Stimulated activated CD4-positive, alpha-beta T cell treated with anti-CD3 and anti-CD28 coated beads, TNF-alpha, amount 100 ng/mL, for 4 hours (primary cell): ENCODE measurements at places on chromosomes 5 and 9.

- DNase-seq = peak; percentile 68
Measured at GRCh38 chr5:131417240-131417869, 153.5 kb downstream of the CDC42SE2 start.

- DNase-seq = no peak
Measured at GRCh38 chr9:120360046-120360445, 219.9 kb downstream of the CDK5RAP2 start.

DNA sequence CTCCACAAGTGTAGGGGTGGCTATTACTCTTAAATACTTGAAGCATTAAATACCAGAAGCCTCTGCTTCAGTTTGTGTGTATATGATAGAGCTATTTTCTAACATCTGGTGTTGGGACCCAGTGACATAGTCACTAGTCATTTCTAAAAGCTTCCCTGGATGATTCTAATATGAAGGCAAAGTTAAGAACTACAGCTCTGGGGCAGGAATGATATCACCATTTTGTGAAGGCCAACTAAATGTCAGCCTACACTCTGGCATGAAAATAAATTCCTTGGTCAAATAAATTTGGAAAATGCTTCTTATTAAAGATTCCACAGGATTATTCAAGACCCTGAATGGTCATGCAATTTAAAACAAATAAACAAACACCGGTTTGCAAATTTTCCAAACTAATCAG is 197.7 kb downstream of the PLK2 start:
- no peak for DNase-seq

GRCh38 chr5:98461485-98461884 is 312.0 kb upstream of the RGMB start:
- DNase-seq = no peak

GRCh38 chr5:90473396-90474234 is 956 bp downstream of the MBLAC2 start:
- DNase-seq = no peak

GRCh38 chr9:134391319-134392231 is 65.3 kb downstream of the RXRA start:
- peak; percentile 44 for DNase-seq

GRCh38 chr5:100505984-100506670 is 29.0 kb upstream of the FAM174A start:
- DNase-seq = no peak

DNA sequence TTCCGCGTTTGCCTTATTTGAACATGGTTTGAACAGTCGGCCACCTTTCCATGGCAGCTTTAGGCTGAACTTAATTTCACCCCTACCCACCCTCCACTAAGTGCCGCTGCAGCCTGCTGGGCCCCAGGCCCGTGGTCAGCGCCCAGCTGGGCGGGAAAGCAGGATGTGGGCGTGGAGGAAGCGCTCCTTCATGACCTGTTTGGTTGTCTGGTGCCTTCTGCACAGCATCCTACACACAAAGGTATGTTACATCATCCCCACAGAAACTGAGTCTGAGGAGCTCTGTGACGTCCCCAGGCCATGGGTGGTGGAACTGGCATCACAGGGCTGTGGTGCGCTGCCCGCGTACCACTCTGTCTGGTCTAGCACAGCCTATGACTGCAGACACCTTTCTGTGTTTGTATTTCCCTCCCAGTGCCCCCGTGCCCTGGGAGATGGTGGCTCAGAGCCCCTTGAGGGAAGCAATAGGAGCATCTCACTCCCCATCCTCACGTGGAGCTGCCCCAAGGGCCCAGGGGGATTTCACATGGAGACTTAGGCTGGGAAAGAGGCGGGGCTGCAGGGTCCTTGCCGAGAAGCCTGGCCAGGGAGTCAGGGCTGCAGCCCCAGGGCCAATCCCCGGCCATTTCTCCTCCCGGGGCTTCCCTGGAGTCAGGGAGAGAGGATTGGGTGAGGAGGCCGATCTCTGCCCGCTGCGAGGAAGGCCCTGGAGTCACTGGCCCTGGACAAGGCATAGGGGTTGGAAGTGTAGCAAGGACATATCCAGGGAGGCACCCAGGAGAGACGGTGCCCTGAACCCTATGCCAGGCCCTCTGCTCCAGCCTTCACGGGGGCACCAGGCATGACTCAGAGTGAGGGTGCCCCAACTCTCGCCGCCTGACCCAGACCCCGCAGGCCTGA is 37.5 kb upstream of the SUSD3 start:
- DNase-seq = no peak

GRCh38 chr9:28887188-28887884 is 1314.1 kb upstream of the C9orf72 start:
- no peak for DNase-seq

- DNase-seq = no peak
Measured at GRCh38 chr9:4866239-4866969, 73.7 kb downstream of the RCL1 start.

DNA sequence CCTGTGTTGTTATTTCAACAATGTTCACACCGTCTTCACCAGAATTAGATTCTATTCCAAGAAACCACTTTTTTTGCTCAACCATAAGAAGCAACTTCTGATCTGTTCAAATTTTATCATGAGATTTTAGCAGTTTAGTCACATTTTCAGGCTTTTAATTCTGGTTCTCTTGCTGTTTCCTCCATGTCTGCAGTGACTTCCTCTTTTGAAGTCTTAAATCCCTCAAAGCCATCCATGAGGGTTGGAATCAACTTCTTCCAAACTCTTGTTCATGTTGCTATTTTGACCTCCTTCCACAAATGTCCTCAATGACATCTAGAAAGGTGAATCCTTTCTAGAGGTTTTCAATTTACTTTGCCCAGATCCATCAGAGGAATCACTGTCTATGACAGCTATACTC is 25.7 kb upstream of the ENTREP1 start:
- DNase-seq = no peak

- no peak for DNase-seq
Measured at GRCh38 chr9:110126986-110127864, 80.7 kb downstream of the C9orf152 start.

GRCh38 chr5:143354025-143354424 is 49.5 kb downstream of the NR3C1 start:
- DNase-seq = no peak

DNA sequence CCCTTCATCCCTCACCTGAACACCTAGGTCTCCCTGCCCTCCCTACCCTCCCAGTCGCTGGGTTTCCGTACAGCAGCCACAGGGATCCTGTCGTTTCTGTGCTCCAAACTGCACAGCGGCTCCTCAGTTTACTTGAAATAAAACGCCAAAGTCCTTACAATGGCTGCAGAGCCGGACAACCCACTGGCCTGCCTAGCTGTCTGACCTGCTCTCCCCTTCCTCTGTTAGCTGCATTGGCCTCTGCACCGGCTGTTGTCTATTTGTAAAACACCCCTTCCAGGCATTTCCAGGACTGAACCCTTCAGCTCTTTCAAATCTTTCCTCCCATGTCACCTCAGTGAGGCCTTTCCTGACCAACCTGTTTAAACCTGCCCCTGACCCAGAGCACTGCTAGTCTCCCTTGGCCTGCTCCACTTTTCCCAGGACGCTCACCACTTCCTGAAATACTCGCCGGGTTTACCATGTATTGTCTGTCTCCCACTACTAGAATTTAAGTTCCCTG is 9.1 kb upstream of the MGAT1 start:
- DNase-seq = no peak

- DNase-seq = no peak
Measured at GRCh38 chr5:79992891-79993657, 2.0 kb upstream of the MTX3 start.

GRCh38 chr5:95667061-95667618 is 15.7 kb downstream of the SPATA9 start:
- no peak for DNase-seq

- no peak for DNase-seq
Measured at GRCh38 chr5:14429101-14430050, 152.2 kb upstream of the OTULINL start.

DNA sequence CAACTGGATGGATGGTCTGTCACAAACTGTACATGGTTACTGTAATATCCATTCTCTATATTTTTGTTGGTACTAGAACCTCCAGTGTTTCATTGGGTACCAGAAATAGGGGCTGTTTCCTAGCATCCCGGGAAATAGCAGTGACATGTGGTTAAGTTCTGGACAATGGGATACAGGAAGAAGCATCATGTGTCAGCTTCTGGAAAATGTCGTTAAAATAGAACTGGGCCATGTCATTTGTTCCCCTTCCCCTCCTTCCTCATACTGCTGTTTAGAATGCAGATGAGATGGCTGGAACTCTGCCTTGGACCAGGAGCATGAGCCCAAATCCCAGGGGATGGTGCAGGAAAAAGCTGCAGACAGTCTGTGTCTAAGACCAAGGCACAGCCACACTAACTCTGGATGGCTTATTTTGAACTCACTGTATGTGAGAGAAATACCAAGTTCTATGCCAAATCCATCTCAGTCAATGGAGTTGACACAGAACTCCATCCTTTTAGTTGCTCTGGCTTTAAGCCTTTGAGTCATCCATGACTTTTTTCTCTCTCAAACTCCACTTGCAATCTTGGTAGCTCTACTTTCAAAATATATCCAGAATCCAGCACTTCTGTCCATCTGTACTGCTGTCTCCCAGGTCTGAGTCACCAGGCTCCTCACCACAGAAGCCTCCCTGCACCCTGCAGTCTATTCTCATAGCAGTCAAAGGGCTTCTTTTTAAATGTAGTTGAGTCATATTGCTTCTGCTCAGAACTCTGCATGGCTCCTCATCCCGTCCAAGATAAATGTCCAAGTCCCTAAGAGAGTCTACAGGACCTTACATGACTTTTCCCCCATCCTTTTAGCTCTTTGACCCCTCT is 184.2 kb downstream of the NSG2 start:
- DNase-seq = no peak

- DNase-seq = no peak
Measured at GRCh38 chr5:27727254-27727653, 688.9 kb upstream of the CDH9 start.

GRCh38 chr5:88883059-88883835 is at the start of gene MEF2C:
Gene MEF2C, minus strand, starts transcription at chr5:88883184. Its CDS starts 59,396 bp downstream, at chr5:88823788.
- no peak for DNase-seq

DNA sequence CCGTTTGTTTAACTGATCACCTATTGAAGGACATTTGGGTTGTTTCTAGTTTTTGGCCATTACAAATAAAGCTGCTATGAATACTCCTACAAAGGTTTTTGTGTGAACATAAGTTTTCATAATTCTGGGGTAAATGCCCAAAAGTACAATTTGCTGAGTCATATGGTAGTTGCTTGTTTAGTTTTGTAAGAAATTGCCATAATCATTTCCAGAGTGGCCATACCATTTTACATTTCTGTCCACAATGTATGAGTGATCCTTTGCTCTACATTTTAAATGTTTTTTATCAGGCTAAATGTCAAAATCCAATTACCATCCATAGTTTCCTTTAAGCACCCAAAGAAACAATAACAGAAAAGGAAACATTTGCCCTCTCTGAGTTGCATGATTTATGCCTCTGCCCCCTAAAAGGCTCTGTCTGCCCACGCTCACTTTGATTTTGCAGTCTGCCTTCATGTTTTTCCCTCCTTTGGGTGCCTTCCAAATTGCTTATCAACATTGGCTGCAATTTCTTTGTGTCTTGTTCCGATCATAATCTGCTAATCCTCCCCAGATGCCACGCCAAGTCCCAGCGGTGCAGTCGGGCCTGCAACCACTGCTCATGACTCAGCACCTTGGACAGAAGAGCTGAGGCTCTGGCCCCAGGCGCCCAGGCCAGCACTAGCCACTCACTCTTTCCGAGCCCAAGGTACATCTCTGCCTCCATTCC is 339.2 kb downstream of the PIK3R1 start:
- no peak for DNase-seq

GRCh38 chr9:20028849-20029231 is 240.0 kb upstream of the SLC24A2 start:
- DNase-seq = no peak

DNA sequence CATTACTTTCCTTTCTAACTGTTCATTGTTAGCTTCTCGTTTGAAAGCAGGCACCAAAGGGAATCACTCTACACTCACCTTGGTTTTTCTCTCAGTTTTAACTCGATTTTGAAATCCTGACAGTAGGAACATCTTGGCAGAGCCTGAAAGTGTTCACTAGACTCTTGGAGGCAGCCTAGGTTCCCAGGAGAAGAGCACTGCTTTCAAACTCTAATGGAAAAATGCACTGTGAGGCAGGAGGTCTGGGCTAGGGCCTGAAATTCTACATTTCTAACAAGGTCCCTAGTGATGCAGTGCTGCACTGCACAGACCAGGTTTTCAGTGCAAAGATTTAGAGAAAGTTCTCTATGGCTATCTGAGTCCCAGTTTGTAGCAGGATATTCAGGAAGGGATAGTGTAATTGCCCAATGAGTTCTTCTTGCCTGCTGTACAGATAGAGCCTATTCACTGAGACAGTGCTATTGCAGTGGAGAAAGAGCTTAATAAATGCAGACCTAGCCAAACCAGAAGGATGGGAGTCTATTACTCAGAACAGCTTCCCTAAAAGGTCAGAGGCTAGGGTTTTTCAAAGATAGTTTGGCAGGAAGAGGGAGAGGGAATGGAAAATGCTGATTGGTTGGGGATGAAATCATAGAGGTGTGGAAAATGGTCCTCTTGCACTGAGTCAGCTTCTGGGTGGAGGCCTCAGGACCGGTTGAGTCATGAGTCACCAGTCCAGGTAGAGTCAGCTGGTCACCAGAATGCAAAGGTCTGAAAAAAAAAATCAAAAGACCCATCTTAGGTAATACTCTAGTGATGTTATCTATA is 153.9 kb downstream of the GPBP1 start:
- DNase-seq = no peak

DNA sequence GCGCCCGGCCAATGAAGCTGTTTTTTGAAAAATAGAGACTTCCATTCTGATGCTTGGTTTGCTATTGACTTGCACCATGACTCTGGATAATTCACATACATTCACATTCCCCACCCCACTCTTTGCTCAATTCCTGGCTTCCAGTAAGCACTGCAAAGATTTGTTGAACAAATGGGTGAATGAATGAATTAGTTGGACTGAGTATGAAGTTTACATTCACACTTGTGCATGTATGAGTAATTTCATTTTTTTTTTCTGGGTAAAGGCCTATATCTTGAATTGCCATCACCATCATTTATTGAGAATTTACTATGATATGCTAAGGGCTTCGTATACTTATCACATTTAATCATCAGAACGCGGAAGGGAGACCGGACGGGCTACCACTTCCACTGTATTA is 13.8 kb upstream of the CCDC69 start:
- no peak for DNase-seq

DNA sequence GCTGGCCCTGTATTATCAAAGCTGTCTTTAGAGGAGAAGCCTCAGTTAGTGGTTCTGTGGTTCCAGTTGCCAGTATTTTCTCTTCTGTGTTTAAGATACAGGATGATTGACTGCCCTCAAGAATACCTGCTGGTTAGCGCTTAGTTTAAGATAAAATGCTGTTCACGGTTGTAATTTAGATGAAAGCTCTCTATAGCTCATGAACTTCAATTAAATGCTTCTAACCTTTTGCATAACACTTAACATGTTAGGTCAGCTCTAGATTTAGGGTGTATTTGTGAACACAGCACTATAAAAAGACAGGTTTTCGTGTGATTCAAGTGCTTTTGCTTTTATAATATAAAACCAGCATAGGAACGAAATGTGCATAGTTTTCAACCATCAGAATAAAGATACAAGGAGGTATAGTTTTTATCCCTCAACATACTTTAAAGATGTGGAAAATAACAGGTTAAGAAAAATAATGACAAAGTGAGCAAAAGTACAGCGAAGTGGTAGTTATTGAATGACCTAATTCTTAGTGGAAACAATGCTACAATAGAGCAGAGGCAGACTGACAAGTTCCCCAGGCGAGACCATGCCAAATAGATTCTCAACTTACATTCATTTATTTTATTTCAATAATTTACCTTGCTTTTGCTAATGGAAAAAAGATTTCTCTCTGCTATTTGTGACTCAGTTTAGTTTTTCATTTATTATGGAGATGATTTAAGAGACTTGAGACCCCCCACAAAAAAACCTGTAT is 602.6 kb upstream of the DMAC1 start:
- DNase-seq = no peak

- DNase-seq = no peak
Measured at GRCh38 chr9:37942621-37943344, 38.9 kb upstream of the SLC25A51 start.
